CD4-positive, alpha-beta T cell treated with Interleukin-15 for 4 hours (primary cell): ENCODE measurements at places on chromosomes 2 and 18.

GRCh38 chr2:187264612-187265011 is 183.4 kb downstream of the CALCRL start:
- no peak for DNase-seq

DNA sequence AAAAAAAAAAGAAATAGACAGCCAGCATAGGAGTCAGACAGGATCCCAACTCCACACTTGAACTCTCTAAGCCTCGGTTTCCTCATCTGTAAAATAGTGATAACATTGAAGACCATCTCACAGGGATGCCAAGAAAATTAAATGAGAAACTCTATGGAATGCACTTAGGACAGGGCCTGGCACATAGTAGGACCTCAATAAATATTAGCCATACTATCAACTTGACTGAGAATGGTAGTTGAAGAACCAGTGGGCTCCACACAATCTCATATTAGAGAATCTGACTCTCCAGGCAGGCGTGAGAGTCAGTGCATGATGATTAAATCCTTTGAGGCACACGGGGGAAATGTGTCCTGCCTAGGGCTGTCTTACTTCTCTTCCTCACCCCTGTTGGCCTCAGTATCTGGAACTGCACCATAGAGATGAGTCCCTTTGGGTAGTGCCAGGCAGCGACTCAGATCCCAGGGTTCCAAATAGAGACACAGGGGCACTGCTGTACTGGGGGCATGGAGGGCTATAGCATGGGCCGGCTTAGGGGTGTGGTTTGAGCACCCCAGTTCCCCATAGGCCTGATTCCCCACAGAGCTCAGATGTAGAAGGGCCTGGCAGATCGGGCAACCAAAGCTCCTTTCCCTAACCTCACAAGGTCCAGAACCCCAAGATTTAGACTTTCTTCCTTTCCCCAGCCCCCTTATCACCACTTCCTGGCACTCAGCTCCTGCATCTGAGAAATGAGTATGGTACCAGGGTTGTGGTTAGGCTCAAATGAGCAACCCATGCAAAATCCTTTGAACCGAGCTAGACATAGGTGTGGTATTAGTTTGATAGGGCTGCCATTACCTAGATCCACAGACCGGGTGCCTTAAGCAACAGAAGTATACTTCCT is 51.3 kb upstream of the CAB39 start:
- peak; percentile 77 for DNase-seq

DNA sequence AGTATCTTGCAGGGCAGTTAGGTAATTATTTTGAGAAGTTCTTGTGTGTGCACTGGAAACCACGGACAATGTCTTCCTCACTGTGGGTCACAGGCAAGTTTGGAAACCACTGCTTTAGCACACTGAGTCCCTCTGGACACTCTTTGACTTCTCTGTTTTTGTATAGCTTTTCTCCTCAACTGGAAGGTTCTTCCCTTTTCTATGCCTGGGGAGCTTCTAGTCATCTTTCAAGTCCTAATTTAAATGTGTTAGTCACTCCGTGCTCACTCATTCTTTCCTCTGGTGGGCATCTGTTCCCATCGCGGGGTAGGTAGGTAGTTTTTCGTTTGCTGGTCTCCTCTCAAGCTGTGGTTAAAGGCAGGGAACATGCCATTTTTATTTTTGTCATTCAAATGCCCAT is 32.1 kb downstream of the E2F6 start:
- no peak for DNase-seq

DNA sequence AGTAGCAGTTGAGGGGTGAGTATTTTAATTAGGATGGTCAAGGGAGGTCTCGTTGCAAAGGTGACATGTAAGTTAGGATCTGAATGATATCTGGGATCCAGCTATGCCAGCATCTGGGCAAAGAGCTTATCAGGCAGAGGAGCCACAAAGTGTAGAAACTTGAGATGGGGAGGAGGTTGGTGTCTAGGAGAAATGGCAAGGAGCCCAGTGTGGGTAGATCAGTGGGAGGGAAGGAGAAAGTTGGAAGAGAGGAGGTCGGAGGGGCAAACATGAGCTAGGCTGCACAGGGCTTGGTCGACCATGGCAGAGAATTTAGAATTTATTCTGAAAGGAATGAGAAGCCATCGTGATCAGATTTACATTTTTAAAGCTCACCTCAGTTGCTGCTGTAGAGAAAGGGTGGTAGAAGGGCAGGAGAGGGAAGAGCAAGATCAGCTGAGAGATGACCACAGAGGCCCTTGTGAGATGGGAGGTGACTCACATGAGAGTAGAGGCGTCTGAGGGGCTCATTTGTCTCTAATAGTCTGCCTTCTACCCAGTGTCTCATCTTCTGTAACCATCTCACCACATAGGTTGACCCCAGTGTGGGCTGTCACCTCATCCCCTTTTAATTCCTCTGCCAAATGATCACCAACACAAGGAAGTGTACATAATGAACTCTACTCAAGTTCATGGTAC is 170.0 kb downstream of the ETAA1 start:
- DNase-seq: no peak

- no peak for DNase-seq
Observed at GRCh38 chr2:47109680-47110079, 45.4 kb downstream of the STPG4 start.

- DNase-seq: no peak
Observed at GRCh38 chr2:119484834-119485233, 39.4 kb downstream of the SCTR start.

DNA sequence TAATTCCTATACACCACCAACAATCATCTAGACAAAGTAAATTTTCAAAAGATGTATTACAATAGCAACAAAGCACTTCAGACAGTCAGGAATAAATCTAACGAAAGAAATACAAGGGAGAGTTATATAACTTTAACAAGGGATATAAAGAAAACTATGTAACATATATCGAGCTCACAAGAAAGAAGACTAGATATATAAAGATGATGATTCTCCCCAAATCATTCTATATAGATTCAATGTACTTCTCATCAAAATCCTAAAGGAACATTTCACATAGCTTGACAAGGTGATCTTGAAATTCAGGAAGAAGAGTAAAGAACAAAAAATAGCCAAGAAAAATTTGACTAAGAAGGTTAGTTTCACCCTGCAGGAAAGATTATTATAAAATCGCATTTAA is 179.4 kb downstream of the SP3 start:
- DNase-seq: no peak

- DNase-seq: no peak
Observed at GRCh38 chr2:235911633-235912233, 256.5 kb downstream of the GBX2 start.

DNA sequence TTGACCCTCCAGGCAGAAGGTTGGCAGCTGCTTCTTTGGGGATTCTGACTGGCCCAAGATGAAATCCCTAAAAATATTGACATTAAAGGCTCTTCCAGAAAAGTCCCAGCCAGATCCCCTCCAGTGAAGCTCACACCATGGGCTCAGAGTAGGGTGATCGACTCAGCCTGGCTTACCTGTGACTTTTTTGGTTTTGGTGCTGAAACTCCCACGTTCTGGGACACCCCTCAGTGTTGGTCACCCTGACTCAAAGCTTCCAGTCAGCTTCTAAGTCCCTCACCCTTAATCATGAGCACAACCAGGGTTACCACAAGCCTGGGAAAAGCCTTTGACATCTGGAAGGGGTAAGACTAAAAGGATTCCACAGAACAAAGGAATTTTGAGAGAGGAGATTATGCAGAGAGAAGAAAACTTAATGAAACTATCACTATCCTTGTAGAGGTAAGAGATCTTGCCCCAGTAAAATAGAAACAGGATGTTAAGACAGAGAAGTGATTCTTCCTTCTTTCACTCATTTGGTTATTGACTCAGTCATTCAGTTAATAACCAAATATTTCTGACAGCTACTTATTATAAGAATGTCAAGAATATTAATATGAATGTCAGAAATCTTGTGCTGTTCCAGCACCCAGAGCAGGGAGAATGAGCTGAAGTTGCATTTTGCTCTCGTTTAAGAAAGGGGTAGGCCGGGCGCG is 66.8 kb upstream of the SEC11C start:
- DNase-seq: no peak

- DNase-seq: no peak
Observed at GRCh38 chr2:545711-546650, 131.2 kb downstream of the TMEM18 start.

- DNase-seq: no peak
Observed at GRCh38 chr18:63953811-63954210, 4.7 kb downstream of the HMSD start.

GRCh38 chr2:151357359-151357758 is at the start of gene TNFAIP6:
Gene TNFAIP6 (plus strand): TSS chr2:151357592. CDS start chr2:151357667, 75 bp downstream.
- no peak for DNase-seq
